ENCODE measurements at places on chromosomes 13 and 19. TPM values are rescaled to one million over a fixed set of nuclear protein-coding genes. Genes with fewer than 3 reads are reported as not detected.

The KIRREL2 gene
- not detected for total RNA-seq

- DNase-seq = peak; percentile 34
Observed at GRCh38 chr13:53151336-53152056, 122.9 kb downstream of the OLFM4 start.

DNA sequence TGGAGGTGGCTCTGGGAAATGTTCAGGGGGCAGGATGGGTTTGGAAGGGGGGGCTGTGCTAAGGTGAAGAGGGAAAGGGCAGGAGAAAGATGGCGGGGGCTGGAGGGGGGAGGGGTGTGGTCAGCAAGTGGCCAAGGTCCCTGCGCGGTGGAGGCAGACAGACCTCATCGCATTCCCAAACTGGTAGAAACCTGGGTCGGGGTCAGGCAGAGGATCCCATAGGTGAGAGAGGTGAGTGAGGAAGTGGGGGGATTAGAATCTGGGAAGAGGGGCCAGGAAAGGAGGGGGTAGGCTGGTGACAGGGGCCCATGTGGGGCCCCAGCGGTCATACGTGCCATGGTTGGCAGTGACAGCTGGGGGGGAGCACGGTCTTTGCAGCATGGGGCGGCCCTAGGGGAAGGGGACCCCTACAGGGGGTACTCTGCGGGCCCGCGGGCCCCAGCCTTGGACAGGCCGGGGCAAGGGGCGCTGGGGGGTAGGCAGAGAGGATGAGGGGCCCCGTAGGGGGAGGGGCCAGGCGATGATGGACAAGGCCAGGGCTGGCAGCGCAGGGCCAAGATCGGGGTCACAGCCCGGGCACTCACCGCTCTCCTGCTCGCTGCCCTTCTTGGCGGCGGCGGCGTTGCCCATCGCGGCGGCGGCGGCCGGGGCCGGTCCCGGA, 514 bp downstream of the PRKACA start:
- no peak for DNase-seq

The ANGPTL8 gene
- not detected for total RNA-seq

GRCh38 chr13:98490866-98491265, 86.0 kb downstream of the STK24 start:
- no peak for DNase-seq

The NOVA2 gene
- not detected for total RNA-seq

DNA sequence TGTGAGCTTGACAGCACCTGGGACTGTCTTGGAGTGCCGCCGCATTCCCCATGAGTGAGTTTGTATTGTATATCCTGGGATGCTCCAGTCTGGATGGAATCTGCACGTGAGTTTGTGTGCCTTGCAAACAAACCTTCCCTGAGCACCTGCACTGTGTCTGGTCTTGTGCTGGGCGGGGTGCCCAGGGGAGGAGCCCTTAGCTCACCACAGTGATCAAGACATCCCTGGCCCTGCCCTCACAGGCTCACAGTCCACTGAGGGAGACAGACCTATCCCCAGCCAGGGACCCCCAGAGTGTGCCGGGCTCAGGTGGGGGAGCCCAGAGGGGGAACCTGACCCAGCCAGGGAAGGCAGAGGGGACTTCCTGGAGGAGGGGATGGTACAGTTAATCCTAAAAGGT, 1.7 kb upstream of the BCAM start:
- DNase-seq = no peak

- no peak for DNase-seq
Observed at GRCh38 chr13:44921246-44921877, 67.9 kb downstream of the NUFIP1 start.

DNA sequence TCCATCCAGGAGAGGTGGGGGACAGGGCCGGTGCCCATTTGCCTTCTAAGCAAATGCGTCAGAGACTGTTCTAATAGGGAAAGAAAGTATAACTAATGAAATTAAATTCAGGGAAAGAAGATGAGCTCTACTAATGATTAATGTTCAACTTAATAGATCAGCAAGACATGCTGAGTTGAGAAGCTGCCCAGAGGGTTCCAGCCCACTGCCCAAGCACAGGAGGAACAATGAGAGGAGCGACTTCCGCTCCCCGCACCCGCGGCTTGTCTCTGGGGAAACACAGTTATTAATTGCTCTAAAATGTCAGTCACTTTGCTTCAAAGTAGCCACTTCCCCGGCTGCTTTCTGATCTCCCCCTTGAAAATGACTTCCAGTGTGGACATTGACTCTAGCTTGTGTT, 331.3 kb downstream of the UQCRFS1 start:
- no peak for DNase-seq

DNA sequence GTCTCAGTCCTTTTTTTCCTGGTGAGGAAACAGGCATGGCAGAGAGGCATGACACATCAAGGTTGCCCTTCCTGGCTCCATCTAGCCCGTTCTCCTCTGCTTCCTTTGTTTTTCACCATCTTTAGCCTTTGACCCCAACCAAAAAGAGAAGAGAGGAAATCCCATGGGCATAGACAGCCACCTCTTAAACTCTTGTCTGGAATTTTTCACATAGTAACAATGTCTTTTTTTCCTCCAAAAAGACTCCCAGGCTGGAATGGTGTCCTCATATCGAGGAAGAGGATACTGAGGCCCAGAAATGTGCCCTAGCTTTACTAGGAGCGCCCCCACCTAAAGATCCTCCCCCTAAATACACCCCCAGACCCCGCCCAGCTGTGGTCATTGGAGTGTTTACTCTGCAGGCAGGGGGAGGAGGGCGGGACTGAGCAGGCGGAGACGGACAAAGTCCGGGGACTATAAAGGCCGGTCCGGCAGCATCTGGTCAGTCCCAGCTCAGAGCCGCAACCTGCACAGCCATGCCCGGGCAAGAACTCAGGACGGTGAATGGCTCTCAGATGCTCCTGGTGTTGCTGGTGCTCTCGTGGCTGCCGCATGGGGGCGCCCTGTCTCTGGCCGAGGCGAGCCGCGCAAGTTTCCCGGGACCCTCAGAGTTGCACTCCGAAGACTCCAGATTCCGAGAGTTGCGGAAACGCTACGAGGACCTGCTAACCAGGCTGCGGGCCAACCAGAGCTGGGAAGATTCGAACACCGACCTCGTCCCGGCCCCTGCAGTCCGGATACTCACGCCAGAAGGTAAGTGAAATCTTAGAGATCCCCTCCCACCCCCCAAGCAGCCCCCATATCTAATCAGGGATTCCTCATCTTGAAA, at the start of gene GDF15:
GDF15 (plus strand) TSS at position 484 of the 868 bp plus-strand sequence; CDS start at position 516, 32 bp downstream.
- peak; percentile 87 for DNase-seq

GRCh38 chr13:72782717-72783116, 784 bp downstream of the PIBF1 start:
- peak; percentile 10 for DNase-seq

The ZNF534 gene
- not detected for total RNA-seq

The ZNF850 gene
- total RNA-seq = 7.2 TPM

DNA sequence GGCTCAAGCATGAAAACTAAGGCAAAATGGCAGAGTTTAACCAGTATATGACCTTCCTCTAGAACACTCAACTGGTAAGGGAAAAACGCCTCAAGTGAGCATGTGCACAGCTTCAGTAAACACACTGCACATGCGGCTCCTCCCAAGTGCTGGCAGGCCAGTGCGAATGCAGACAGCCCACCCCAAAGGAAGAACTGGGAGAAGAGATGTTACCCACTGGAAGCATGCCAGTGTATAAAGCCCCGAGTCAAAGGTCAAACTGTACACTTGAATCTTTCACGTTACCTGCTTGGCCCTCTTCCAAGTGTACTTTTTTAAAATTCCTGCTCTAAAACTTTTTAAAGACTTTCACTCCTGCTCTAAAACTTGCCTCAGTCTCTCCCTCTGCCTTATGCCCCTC, 19.2 kb upstream of the RCBTB1 start:
- DNase-seq = no peak

The ZNF799 gene
- 3.6 TPM for total RNA-seq

The GGACT gene
- 2.0 TPM for total RNA-seq

The NEK5 gene
- not detected for total RNA-seq

The PPM1N gene
- total RNA-seq = 0.90 TPM

The B3GNT8 gene
- total RNA-seq = under 0.01 TPM

The TSHZ3 gene
- total RNA-seq = 8.1 TPM

The NEK3 gene
- total RNA-seq = 6.9 TPM

DNA sequence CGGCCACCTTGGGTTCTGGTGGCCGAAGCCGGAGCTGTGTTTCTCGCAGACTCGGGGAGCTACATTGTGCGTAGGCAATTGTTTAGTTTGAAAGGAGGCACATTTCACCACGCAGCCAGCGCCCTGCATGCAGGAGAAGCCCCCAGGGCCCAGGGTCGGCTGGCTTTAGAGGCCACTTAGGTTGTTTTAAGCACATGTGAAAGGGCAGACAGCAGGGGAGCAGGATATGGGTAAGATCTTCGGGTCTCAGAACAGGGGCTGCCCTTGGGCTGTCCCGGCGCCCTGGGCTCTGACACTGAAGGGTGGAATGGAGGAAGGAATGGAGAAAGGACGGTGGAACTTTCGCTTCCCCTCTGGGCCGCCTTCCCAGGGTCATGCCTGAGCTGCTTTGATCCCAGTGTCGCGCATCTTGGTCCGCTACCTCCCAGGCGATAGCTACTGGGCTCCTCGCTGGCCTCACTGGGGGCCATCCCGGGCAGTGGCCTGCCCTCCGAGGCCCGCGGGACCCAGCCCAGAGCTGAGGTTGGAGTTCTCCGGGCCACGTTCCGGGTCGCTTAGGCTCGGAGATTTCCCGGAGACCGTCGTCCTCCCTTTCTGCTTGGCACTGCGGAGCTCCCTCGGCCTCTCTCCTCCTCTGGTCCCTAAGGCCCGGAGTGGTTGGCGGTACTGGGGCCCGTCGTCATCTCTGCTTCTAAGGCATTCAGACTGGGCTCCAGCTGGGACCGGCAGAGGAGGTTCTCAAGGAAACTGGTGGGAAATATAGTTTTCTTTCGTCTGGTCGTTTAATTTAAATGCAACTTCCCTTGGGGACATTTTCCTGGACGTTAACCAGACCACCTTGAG, 4.3 kb upstream of the POU4F1 start:
- no peak for DNase-seq

DNA sequence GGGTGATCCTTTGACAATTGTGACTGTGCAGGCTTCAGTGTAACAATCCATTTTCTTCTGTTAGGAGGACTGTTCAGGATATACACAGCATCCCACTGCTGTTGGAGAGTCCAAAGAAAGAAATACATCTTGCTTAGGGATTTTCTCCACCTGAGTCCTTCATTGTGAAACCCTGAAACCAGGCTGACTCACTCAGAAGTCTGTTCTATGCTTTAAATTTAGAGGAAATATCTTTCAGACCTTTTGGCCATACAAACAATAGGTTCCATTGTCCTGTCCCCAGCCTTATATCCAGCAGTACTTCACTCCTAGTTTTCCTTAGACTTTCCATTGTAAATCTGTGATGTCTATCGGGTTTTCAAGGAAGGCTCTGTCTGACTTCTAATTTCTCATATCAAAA, 379.1 kb downstream of the SUCLA2 start:
- peak; percentile 38 for DNase-seq

GRCh38 chr13:98199480-98199879, 22.4 kb upstream of the RNF113B start:
- DNase-seq = peak; percentile 54

The ZDHHC20 gene
- 104 TPM for total RNA-seq

The ATP4A gene
- total RNA-seq = not detected

GRCh38 chr13:37361608-37362007, 237.0 kb downstream of the POSTN start:
- no peak for DNase-seq

DNA sequence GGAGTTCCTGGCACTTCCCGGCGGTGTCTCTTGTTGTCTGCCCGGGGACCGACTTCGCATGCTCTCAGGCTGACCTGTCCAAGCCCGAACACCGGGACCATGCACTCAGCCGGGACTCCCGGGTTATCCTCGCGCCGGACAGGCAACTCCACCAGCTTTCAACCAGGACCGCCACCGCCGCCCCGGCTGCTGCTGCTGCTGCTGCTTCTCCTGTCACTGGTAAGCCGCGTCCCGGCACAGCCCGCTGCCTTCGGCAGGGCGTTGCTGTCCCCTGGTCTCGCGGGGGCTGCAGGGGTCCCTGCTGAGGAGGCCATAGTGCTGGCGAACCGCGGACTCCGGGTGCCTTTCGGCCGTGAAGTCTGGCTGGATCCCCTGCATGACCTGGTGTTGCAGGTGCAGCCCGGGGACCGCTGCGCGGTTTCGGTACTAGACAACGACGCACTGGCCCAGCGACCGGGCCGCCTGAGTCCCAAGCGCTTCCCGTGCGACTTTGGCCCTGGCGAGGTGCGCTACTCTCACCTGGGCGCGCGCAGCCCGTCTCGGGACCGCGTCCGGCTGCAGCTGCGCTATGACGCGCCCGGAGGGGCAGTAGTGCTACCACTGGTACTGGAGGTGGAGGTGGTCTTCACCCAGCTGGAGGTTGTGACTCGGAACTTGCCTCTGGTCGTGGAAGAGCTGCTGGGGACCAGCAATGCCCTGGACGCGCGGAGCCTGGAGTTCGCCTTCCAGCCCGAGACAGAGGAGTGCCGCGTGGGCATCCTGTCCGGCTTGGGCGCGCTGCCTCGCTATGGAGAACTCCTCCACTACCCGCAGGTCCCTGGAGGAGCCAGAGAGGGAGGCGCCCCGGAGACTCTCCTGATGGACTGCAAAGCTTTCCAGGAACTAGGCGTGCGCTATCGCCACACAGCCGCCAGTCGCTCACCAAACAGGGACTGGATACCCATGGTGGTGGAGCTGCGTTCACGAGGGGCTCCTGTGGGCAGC, 661 bp downstream of the FREM2 start:
- DNase-seq = no peak

- DNase-seq = no peak
Observed at GRCh38 chr13:112260108-112261055, 115.8 kb upstream of the SPACA7 start.

The LRRC8E gene
- total RNA-seq = 6.9 TPM

The BLOC1S3 gene
- total RNA-seq = 1.1 TPM

The SCAF1 gene
- 3.1 TPM for total RNA-seq

DNA sequence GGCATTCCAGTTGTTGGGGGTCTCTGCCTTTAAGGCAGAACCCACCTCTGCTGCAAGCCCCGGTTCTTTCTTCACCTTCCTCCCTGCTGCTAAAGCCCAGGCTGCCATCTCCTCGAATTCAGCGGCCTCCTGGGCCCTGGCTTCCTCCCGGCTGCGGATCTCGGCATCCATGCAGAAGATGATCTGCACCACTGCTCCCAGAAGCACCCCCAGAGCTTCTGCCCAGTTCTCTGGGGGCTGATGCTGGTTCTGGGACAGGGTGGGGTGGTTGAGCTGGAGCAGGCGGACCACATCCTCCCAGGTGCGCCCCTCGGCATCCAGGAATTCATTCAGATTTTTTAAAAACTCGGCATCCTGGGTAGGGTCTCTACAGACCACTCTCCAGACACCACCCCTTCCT, 987 bp downstream of the PNMA8A start:
- DNase-seq = no peak

The IL11 gene
- total RNA-seq = 14.3 TPM

GRCh38 chr19:16160445-16160942, 12.8 kb downstream of the CIB3 start:
- DNase-seq = no peak

All from IMR-90 (cell line).